ENCODE measurements at places on chromosomes 16 and 17.

DNA sequence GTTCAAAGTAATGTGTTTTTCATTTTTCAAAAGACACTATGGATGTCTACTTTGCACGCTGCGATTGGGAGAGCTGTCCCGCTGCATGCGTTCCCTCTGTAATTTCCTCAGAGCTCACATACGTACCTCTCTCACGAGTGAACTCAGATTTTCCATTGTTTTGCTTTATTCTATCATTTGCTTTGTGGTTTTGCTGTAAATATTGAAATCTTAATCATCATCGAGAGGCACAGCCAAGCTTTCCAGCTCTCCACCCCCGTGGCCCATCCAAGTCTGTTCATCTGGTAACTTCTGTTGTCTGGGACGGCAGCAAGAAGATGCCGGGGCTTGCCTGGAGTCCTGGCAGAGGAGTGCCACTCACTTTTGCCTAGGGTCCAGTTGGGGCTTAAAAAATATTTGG is 21.1 kb downstream of the TMC6 start:
- DNase-seq = no peak

DNA sequence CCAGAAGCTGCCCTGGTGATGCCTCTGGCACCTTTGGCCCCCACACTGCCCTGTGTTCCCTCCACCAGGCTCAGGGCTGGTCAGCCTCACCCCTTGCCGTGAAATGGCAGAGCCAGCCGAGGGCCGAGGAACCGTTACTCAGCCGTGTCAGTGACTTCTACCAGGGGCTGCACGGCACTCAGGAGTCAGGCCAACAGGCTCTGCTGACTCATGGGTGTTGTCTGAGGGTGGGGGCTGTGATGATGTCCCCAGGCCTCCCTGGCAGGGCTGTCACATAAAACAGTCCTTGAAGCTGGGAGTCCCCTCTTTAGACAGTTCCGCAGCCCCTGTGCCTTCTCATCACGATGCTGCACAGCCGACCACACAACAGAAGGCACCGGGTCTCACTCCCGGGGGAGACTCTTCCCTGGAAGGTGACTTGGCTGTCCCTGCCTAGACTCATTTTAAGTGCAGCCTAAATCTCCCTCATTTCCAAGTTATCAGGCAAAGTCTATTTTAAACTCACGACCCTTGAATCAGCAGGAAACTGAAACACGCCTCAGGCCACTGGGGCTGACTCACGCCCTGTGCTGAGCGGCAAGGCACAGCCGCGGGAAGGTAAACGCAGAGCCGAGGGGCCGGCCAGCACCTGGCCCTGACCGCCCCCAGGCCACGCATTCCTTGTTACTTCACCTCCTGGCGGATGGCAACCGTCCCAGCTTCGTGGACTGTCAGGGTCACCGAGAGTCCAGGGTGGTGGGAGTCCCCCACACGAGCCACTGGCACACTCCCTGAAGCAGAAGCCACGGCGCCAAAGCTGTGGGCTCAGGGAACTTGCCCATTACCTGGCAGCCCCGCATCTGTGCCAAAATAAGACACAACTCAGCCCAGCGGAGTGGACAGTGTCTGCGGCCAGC is 102.6 kb downstream of the ZNF778 start:
- DNase-seq = no peak

DNA sequence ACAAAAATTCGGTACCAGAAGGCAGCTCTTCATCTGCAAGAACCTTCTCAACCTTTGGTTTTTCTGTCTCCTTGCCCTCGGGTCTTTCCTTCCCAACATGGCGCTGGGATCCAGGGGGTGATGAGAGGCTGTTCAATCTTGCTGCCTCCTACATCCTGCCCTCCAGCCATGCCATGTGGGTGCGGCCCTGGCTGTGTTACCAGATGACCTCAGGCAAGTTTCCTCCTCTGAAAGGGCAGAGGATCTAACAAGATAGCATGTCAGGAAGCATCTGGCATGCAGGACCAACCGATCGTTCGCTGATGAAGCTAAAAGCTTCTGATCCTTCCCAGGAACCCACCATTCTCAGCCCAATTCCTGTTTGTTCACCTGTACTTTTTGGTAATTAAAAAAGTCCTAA is 36.8 kb upstream of the BCAR1 start:
- DNase-seq = no peak

DNA sequence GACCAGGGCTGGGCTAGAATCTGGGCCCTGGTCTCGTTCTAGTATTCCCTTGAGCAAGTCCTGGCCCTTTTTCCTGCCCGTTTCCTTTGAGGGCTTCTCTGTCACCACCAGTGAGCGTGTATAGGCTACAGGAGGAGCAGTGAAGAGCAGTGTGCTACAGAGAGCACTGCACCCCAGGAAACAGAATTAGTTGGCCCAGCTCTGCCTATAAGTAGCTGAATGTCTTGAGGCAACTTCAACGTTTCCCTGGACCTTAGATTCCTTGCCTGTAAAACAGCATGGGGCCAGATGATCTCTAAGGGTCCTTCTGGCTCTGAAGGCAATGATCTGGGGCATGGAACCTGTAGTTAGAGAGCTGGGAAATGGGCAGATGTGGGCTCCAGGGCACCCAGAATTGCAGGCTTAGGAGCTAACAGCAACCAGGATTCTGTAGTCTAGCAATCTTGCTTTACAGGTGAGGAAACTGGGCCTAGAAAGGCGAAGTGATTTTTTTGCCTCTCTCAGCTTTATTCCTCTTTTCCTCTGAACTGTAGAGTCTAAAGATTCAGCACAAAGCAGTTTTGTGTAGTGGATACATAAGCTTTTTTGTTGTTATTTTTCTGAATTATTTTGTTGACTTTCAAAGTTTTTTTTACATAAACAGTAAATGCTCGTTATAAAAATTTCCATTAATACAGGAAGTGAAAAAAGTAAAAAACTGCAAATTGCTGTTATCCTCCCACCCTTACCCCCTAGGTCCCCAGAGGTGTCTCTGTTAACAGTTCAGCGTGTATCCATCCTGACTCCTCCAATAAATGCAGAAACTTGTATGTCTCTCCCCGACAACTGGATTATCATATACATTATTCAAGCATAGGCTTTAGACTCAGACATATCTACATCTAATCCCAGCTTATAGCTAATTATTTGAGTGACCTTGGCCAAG is 1.7 kb upstream of the MYL4 start:
- no peak for DNase-seq

DNA sequence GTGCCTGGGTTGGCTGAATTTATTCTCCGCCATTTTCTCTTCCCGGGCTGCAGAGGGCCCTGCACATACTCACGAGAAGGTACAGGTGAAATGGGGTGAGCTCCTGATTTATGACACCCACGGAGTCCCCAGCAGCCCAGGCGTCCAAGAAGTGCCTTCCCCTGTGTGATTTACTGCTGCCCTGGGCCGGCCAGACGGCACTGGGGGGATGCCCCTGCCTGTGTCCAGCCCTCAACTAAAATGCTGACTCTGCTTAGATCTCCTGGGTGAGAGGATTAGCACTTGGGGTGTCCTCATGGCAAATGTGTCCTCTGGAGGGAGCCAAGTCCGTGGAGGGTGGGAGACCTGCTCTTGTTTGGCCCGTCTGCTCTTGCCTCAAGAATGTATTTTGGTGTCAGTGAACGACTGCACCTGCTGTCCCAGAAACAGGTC is 132.4 kb downstream of the MAF start:
- no peak for DNase-seq

DNA sequence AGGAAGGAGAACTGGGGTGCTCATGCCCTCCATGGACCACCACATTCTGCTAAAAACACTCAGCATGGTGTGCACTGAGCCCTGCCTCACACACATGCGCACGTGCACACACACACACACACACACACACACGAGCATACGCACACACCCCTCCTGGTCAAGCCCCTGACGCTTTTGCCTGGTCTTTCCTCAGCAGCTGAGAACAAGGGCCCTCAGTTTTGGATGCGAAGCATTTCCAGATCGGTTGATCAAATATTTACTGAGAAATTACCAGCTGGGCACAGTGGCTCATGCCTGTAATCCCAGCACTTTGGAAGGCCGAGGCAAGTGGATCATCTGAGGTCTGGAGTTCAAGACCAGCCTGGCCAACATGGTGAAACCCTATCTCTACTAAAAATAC is 20.1 kb upstream of the RAI1 start:
- no peak for DNase-seq

GRCh38 chr17:14359163-14360020 is 58.5 kb downstream of the HS3ST3B1 start:
- no peak for DNase-seq

GRCh38 chr17:76458580-76459490 is 5.9 kb upstream of the UBE2O start:
- no peak for DNase-seq

DNA sequence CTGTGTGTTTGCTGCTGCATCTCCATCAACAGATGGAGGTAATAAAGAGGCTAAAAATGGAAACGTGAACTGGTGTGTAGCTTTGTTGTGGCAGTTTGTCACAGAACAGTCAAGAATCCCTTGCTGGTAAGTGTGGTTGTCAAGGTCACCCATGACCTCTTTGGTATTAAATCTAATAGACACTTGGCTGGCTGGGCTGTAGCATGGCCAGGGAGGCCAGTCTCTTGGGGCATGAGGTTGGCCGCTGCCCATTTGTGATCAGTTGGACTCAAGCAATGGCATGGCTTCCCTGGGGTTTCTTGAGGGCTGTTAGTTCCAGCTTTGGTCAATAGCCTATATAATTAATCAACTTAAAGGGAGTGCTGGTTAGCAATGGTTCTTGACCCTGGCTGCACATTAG is 14.8 kb upstream of the HS3ST2 start:
- no peak for DNase-seq

DNA sequence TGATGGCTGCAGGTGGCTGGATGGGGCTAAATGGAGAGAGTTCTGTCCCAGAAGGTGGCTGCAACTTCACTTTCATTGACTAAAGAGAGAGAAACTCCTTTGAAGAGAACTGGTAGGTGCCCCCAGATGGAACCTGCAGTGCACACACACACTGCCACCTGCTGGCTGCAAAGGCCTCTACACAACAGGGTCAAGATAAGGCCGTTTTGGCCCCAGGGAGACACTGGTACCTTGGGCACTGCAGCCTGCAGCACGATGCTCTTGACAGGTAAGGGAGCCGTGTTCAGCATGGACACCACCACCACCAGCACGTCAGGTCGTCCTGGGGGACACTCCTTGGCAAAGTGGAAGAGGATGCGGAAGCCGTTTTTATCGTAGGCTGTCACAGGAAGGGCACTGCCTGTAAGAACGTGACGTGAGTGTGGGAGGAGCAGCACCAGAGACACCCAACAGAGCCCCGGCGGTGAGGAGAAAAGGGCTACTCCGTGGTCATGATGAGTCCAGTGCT is 22.7 kb downstream of the GGA3 start:
- no peak for DNase-seq

DNA sequence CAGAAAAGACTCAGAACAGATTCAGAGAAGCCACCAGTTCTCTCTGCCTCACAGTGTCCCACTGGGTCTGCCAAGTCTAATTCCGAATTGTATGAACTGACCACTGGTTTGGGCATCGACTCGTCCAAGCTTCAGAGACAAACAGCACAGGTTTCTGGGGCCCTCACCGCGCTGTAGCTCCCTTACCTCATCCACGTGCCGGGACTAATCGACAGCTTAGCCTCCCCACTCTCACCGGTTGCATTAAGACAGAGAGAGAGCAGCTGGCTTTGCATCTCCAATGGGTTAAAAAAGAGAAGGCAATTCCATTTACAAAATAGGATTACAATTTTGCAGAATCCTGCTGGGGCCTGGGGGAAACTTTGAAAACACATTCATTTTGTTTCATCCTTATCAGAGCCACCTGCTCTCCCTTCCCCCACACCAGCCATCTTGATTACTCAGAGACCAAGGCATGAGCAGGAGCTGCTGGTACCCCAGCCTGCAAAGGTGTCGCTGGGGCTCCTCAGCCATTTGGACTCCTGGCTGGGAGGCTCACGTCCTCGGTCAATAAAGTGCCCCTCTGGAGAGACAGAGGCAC is 95.3 kb upstream of the RPL38 start:
- DNase-seq = no peak

DNA sequence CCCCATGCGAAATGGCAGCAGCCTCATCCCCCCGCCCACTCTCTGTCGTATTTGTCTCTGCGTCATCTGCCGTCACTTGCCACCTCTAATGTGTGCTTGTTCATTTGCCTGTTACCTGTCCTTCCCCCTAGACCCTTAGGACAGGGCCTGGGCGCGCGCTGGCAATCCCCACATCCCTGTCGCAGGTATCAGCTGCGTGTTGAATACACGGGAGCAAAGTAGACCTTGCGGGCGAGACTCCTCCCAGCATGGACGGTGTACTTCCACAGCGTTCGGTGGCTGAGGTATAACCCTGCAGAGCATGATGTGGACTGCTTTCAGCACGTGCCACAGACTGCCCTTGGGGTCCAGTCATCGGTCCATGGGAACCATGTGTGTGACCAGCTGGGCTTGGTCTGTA is 170.1 kb upstream of the CHMP6 start:
- no peak for DNase-seq

- DNase-seq = no peak
Measured at GRCh38 chr17:66287911-66288310, 14.5 kb upstream of the PRKCA start.

DNA sequence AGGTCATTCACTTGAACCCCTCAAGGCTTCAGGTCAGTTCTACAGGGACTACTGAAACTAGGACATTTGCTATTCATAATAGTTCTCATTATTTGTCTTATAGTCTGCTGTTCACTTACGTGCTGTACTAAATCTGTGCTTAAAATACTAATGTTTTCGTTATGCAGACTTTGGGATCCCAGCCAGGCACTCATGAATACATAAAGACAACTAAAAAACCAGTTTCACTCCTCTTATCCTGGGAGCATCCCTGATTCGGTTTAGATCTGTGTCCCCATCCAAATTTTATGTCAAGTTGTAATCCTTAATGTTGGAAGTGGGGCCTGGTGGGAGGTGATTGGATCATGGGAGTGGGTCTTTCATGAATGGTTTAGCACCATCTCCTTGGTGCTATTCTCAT is 1291.8 kb downstream of the CDH11 start:
- DNase-seq = no peak

DNA sequence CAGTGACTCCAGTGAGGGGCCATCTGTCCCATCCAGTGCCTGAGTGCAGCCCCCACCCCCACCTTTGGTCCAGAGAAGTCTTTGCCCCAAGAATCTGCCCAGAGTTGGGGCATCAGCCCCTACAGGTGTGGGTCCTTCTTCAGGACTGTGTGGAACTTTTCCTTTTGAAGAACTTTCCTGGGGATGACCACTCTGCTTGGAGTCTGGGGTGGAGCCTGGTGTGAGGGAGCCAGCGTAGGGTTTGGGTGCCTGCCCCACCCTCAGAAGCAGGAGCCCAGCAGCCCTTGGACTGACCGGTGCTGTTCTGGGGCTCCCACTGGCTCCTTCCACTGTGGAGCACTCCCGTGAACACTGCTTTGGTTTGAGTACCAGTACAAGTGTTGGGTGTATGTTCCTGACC is 19.3 kb downstream of the MPRIP start:
- no peak for DNase-seq

DNA sequence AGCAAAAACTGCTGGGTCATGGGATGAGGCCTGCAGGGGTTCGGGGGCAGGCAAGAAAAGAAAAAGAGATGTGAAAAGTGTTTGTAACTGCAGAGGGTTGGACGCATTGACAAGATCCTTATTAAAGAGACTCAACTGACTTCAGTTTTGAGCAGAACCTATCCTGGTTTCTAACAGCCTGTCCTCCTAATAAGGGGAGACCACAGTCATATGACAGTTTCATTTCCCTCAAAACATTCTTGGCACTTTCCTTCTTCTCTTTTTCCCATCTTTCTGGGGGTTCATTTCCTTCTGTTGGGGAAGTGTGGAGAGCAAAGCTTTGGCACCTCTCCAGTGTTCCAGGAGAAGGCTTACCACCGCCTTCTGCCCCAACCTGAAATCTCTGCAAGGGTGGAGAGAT is 118.5 kb downstream of the MAF start:
- DNase-seq = no peak

Data from brain pericyte (primary cell).